ENCODE measurements at places on chromosomes 16 and 17.

GRCh38 chr17:8859027-8859803 is 8.3 kb downstream of the PIK3R6 start:
- no peak for DNase-seq

DNA sequence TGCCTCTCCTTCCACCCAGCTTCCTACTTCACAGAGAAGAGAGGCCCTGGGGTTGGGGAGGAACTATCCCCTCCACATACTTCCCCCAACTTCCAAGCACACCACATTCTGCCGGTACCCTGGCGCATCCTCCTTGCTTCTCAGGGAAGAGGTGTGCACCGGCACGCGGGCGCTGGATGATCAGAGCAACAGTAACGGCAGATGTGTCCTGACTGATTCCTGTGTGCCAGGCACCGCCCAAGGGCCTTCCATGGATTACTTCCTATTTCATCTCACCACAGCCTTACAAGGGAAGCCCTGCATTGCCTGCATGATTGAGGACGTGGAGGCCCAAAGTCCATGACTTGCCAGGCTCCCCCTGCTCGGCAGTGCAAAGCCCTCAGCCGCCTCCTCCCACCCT is 21.1 kb upstream of the MLKL start:
- no peak for DNase-seq

DNA sequence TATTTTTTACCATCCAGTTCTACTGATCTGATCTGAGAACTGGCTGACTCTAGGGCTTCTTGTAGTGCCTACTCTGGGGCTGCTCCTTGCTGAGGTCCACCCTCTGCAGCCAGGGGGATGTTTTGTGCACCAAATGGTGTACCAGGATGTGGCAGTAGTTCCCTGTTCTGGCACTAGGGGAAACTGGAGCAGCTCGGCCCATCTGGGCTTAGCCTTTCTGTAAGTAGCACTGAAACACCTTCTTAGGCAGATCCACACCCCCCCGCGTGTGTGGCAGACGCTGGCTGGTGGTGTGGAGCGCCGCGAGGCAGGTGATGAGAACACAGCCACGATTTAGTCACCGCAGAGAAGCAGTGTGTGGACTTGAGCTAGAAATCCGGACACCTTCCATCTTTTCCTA is 17.0 kb downstream of the DUSP14 start:
- DNase-seq = no peak

- DNase-seq = no peak
These were observed 5.1 kb upstream of the GGT6 start for GRCh38 chr17:4565209-4566141.

DNA sequence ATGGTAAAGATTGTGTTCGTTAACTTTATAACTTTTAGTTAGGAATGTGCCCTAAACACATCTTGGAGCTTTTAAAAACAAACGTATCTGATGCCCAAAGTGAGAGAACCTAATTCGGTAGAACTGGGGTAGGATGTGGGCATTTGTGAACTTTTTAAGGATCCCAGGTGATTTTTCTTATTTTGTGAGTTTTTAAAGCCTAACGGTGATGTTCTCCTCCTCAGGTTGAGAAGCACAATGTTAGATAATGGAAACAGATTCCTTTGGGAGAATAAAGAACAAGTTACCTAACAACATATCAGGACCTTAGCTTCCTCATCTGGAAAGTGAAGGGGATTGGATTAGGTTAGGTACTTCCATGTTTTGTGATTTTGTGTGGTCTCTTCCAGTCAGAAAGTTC is 687 bp downstream of the SAP30BP start:
- DNase-seq = no peak

- DNase-seq = no peak
These were observed 179.4 kb upstream of the IRX6 start for GRCh38 chr16:55144651-55145050.

- no peak for DNase-seq
These were observed 49.5 kb downstream of the SRCIN1 start for GRCh38 chr17:38556239-38556638.
